KG1 (cell line): ENCODE measurements at places on chromosomes 7 and 10.

- DNase-seq: no peak
Measured at GRCh38 chr7:108001764-108002725, 916 bp downstream of the LAMB1 start.

GRCh38 chr10:128869101-128869749, 597.8 kb upstream of the MGMT start:
- no peak for DNase-seq

GRCh38 chr10:91120348-91120747, 100.1 kb upstream of the PCGF5 start:
- no peak for DNase-seq

DNA sequence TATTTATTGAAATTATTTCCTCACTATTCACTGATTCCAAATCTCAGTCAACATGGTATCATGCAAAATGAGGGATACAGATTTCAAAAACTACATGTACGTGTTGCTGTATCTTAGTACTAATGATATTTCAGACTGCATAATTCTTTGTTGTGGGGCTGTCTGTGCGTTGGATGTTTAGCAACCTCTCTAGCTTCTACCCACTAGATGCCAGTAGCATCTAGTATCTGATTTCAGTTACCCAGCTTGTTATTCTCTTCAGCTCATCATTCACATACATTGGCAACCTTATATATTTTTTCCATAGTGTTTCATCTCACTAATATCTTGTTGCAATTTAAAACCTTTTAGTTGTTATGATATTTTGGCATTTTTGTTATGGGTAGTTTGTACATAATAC, 22.5 kb upstream of the WASL start:
- no peak for DNase-seq

DNA sequence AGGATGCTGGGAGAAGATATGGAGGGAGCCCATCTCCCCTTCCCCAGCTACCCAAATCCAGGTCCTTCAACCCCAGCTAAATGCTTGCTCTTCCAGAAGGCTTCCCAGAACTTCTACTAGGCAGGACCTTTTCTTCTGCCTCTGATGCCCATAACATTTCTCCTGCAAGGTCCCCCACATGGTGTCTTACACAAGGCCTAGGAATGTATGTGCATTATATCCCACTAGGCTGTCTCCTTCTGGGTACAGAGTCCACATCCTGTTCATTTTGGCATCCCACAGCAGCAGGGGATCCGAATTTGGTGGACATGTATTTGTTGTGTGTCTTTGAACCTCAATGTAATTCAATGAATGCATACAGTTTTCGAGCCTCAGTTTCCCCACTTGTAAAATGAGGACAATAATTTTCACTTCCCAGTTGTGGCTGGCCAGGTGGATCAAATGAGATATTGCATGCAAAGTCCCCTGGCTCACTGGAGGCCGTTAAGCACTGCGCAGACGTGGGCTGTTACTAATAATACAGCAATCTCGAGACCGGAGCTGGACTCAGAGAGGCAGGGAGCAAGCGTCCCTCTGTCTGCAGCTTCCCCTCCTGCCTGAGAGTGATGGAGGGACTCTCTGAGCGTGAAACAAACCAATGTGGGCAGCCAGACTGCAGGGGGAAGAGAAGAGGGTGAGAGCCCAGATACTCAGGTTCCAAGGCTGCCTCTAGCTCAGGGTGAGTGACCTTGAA, 18.6 kb upstream of the YWHAG start:
- DNase-seq: no peak

DNA sequence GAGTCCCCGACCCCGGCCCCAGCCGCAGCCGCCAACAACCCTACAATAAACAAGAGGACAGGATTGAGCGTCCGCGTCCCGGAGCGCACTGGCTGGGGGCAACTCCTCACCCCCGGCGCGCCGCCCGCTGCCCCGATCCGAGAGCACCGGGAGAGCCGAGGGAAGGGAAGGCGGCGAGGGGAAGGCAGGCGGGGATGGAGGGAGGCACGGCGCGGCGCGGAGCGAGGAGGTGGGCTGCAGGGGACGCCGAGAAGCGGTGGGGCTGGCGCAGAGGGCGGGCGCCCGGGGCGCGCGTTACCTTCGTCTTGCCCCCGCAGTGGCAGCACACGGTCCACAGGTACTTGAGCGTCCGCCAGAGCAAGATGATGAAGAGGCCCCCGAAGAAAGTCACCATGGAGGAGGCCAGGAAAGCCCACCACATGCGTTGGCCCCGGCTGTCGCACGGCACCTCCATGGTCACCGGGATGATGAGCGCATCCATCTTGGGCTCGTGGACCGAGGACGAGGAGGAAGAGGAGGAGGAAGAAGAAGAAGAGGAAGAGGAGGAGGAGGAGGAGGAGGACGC, 559 bp downstream of the KCNMA1 start:
- DNase-seq: no peak

GRCh38 chr7:43590862-43591557, 8.1 kb downstream of the STK17A start:
- no peak for DNase-seq

DNA sequence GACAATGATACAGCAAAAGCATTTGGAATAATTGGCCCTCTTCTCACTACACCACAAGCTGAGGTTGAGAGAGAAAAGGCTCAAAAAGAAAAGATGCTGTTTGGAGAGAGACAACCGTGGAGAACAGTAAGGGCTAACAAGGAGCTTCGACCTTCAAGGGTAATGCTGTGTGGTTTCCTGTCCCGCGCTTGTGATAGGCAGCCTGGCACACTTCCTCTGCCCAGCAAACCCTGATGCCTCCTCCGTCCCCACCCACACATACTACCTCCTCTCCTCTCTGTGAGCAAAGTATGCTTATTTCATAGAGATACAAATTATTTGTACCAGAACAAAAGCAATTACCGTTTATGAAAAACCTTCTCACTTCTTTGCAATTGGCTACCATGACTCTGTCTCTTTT, 755.4 kb downstream of the KCNMA1 start:
- DNase-seq: peak; percentile 66

DNA sequence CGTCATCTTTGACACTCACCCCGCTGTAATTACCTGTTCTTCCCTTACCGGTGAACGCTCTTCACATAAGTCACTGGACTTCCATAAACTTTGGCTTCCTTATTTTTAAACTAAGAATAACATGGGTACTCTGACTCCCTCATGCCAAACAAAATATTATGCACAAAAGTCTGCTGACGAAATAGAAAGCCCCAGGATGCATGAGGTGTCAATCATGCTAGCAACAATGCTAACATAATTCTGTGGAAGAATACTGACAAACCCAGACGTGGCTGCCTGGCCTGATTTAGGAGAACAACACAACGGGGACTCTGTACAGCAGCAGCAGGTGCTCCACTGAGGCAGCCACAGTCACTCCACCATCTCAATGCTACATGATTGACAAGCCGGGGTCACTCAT, 137.5 kb downstream of the CCDC71L start:
- no peak for DNase-seq

DNA sequence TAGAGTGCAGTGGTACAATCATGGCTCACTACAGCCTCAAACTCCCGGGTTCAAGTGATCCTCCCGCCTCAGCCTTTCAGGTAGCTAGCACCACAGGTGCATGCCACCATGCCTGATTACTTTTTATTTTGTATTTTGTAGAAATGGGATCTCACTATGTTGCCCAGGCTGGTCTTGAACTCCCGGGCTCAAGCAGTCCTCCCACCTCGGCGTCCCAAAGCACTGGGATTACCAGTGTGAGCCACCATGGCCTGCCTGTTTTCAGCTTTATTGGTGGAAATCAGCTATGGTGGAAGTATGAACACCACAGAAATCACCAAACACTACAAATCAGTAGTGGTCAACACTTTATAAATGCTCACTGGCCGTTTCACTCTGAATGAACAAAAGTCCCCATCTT, 299.9 kb upstream of the LYZL1 start:
- DNase-seq: no peak

GRCh38 chr10:48470893-48471805, 133.7 kb downstream of the ARHGAP22 start:
- no peak for DNase-seq

DNA sequence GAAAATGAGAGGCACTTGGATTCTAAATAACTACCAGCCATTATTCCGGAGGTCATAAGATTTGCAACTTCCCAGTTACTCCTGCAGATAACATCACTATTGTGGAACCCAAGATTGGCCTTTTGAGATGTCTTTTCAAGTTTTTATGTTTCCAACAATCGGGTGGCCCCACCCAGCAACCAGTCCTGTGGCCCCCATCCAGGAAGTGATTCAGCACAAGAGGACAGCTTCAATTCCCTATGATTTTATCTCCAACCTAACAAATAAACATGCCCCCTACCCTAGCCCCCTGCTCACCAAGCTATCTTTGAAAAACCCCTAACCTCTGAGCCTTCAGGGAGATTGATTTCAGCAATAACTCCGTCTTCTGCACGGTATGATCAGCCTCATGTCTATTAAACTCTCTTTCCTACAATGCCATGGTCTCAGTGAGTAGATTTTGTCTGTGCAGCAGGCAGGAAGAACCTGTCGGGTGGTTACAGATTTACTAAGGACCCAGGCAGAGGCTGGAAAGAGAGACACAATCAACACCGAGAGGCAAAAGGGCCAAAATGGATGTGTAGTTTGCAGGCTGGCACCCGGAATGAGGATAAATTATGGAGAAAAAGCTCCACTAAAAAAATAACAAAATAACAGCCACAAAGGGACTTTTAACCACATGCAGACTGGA, 83.9 kb upstream of the UNC5B start:
- no peak for DNase-seq

DNA sequence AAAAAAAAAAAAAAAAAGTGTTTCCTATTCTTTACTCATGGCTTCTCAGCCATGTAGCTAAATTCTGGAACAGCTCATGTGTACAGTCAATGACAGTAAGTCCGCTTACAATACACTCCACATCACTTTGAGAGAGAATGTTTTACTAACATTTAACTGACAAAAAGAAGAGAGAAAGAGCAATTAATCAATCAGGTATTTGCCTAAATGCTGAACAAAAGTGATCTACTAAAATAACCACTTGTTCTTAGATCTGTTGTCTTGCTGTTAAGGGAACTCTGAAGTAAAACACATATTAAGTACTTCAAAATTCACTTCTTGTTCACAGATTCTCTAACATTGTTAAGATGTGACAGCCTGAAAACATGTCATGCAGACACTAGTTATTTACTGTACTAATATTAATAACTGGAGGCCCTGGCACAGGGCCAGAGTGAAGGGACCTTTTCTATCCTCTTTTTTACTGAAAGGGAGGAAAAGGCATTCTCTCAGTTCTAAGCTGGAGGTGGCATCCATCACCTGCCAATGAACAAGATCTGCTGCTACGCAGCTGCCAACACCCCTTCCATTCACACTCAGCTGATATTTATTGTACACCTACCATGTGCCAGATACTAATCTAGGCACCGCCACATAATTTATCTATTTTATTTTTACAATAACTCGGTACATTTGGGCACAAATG, 72.6 kb downstream of the AHR start:
- no peak for DNase-seq

- DNase-seq: no peak
Measured at GRCh38 chr10:101769541-101770180, 6.3 kb downstream of the FGF8 start.

GRCh38 chr7:77200542-77200941, 923 bp upstream of the FGL2 start:
- no peak for DNase-seq

DNA sequence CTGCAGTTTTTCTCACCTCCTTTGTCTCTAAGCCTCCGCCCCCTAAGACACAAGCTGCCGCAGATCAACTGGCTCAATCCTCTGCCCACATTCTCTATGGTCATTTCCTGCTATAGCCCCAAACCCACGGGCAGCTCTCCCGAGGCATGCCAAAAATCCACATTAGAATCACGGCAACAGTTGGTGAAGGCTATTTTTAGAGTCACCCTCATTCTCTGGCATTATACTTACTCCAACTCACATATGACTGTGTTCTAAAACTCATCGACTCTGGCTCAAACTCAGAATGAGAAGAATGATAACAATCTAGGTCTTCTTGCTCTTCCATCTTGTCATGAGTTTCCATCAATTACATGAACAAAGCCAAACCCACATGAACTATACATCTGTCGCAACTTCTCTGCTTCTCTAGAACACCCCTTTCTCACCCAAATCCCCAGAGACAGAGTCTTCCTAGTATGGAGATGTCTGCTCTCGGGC, 10.9 kb upstream of the KIAA1549 start:
- no peak for DNase-seq

GRCh38 chr10:77801474-77802161, 124.9 kb downstream of the DLG5 start:
- DNase-seq: no peak

- DNase-seq: no peak
Measured at GRCh38 chr7:93751421-93751820, 139.1 kb downstream of the TFPI2 start.

- DNase-seq: no peak
Measured at GRCh38 chr10:69846293-69846921, 44.7 kb downstream of the COL13A1 start.

DNA sequence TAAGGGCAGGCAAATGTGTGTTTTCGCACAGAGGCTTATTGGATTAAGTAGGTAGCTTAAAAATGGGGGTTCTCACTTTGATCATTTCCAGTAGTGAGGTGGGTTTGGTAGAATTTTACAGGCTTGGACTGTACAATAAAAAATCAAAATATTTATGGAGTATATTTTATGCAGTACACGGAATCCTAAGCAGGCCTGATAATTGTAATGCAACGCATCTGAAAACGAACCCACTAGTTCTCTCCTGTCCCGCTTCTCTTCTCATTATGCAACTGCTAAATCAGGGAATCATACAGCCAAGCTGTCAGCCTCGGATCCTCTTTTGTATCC, 377 bp upstream of the POLR1F start:
- no peak for DNase-seq

- no peak for DNase-seq
Measured at GRCh38 chr7:33201821-33202220, 72.5 kb downstream of the BBS9 start.

DNA sequence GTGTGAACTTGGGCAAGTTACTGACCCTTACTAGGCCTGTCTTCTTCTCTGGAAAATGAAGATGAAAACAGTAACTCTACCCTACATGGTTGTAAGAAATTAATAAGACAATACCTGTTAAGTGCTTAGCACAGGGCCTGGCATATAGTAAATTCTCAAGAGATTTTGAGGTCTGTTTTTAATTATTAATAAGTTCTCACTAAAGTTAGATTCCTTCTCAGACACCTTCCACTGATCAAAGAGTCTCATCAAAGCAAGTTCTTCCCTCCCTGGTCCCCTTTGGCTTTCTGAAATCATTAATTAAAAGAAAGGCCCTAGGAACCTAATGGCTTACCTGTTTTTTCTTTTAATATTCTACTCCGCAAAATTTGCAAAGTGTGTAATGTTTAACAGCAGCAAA, 4.6 kb downstream of the TMEM140 start:
- no peak for DNase-seq

DNA sequence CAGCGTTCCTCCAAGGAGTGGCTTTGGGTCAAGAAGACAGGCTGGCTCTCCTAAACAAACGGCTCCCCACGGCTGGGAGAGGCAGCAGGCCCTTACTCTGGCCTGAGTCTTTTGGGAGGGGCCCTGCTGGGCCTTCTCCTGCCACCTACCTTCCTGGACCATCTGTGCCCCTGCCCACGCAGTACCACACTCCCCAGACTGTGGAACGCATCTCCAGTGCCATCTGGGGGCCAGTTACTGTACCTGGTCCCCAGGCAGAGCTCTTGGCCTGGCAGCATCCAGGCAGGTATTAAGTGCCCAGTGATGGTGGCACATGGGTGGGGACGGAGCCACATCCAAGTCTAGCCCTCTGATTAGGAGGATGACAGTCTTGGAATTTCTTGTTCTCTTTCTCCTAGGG, 14.4 kb downstream of the ALKBH4 start:
- no peak for DNase-seq

- DNase-seq: no peak
Measured at GRCh38 chr7:108037140-108037539, 34.2 kb upstream of the LAMB1 start.
